ENCODE measurements at places on chromosomes 7 and 10.

- DNase-seq: no peak
These were observed 9.8 kb upstream of the MAPK8 start for GRCh38 chr10:48296576-48297098.

DNA sequence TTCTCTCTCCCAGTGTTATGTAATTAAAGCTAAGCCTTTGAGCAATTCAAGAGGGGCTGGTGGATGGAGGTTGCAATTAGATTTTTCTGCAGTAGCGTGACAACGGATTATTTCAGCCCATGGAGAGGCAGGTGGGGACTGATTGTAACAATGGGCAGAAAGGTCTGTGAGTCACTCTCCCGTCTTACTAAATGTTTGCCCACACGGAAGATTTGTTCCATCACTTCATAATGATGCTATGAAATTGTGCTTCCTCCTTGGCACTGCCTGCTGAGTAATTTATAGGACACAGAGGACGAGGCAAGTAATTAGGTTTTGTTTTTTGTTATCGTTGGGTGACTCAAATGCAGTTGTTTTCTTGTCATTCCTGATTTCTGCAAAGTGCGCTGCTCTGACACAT, 594.5 kb upstream of the DPP6 start:
- no peak for DNase-seq

- DNase-seq: peak; percentile 58
These were observed 29.3 kb downstream of the KCNH2 start for GRCh38 chr7:150948791-150949251.

- no peak for DNase-seq
These were observed 84.2 kb upstream of the IKZF1 start for GRCh38 chr7:50220273-50220672.

- DNase-seq: no peak
These were observed 9.2 kb upstream of the HNRNPF start for GRCh38 chr10:43417950-43418768.

DNA sequence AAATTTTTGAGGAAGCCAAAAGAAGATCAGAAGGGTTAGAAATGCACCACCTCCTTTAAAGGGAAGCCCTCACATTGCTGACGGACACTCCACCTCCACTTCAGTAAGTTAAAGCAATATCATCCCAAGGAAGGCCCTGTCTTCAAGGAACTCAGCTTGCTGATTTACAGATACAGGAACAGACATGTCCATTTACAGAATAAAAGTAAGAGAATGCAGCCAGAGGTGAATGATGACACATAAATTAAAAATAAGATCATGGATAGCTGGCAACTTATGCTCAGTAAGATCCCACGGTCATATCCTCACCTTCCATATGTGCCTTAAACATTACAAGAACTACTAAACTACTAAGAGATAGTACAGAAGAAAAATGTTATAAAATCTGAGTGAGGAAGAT, 20.4 kb downstream of the GRB10 start:
- DNase-seq: no peak

DNA sequence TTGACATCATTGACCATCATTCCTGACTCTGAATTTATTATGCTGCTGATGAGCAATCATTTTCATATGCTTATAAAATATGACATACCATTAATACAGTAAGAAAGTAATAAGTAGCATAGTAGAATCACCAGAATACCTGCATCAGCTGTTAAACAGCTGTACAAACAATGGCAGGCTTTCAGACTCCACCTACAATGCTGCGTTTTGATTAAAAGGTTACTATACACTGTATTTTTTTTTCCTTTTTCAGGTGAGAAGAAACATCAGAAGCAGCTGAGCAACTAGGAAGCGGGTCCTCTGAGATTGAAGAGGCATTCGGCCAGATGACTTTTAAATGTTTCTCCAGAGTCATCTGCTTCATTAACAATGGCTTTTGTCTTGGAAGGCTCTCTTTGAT, 7.1 kb downstream of the ASNS start:
- no peak for DNase-seq

DNA sequence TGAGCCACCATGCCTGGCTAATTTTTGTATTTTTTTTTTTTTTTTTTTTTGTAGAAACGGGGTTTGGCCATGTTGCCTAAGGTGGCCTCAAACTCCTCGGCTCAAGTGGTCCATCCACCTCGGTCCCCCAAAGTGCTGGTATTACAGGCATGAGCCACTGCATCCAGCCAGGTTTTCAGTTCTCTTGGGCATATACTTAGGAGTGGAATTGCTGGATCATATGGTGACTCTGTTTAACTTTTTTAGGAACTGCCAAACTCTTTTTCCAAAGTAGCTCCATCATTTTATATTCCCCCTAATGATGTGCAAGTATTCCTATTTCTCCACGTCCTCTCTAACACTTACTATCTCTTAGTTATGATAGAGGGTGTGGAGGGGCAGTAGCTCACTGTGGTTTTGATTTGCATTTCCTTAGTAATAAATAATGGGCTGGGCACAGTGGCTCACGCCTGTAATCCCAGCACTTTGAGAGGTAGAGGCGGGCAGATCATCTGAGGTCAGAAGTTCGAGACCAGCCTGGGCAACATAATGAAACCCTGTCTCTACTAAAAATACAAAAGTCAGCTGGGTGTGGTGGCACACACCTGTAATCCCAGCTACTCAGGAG, 41.6 kb downstream of the SUFU start:
- DNase-seq: no peak

DNA sequence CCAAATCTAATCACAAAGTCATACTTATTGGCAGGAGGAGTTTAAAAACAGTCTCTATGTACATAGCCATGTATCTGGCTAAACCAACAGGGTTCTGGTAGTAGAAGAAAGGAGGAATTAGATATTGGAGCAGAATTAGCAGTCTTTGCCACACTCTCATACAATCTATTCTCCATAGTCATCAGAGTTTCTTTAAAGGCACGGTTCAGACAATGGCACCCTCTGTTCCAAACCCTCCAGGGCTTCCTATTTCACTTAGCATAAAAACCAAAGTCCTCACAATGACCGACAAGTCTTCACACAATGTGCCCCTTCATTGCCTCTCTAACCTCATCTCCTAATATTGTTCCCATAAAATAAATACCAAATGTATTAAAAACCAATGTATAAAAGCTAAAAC, 12.7 kb downstream of the ZNF438 start:
- no peak for DNase-seq

DNA sequence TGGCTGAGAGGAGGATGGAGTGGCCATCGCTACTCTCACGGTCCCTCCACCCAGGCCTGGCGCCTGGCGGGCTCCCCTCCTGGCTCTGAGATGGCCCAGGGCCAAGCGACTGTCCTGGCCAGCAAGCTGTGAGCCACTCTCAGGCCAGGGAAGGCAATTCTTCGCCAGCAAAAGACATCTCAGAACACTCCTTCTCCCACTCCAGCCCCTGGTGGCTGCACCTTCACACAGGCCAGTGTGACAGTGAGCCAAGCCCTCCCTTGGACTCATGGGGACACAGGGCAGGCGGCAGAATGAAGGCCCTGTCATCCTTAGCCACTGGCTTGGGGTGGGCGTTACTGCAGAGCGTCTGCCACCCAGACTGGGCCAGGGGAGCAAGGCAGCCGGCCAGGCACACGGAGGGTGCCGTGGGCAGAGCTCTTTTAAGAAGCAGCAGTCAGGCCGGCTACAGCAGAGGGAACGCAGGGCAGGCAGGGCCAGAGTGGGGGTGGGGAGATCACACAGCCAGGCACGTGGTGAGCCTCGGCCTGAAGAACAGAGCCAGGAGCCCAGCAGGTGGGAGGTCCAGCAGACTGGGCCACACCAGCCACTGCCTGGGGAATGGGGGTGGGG, 14.4 kb downstream of the STK32C start:
- peak; percentile 92 for DNase-seq

DNA sequence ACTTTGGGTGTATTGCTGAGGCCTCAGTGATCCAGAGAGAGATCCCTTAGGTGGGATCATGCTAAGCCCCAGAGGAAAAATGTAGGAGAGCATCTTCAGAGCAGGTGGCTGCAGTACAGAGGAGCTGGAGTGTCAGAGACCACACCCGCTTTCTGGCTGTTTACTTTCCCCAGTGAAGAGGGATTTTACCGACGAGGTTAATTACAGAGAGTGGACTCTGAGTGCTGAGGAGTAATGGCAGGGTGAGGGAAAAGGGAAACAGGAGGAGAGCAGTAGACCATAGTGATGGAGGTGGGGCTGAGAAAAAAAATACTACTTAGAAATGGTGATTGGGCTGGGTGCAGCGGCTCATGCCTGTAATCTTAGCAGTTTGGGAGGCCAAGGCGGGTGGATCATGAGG, 43.3 kb upstream of the HBP1 start:
- no peak for DNase-seq

DNA sequence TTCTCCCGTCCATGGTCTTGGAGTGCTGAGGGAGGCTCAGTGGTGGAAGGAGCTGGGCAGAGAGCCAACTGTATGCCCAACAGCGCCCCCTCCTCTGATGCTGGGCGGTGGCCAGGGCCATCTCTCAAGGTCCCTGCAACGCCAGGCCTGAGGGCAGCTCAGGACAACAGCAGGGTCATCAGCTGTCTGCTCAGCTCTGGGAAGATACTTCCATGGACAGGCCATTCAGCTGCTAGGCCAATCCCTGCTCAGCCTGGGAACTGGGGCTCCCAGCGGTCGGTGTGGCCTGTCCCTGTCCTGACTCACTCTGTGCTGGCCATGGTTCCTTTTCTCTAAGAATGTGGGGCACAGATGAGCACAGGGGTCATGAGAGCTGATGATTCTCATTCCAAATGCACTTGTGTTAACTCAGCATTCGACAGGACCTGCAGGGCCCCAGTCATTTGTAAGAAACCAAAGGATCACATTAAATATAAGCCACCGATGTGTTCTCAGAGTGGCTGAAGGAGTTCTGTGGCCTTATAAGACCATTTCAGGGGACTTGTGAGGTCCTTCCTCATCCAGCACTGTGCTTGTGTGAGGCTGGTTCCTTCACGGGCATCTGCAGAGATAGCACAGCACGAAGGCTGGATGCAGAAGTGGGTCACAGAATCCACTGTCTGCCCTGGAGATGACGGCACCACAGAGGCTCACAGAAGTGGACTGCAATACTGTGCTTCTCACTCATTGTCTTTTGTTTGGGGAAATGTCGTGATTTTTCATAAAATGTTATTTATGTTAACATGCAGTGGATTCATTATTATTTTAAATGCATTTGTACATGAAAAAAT, 73.0 kb downstream of the ADCY1 start:
- peak; percentile 82 for DNase-seq

- DNase-seq: no peak
These were observed 96.9 kb downstream of the RTKN2 start for GRCh38 chr10:62171791-62172190.

DNA sequence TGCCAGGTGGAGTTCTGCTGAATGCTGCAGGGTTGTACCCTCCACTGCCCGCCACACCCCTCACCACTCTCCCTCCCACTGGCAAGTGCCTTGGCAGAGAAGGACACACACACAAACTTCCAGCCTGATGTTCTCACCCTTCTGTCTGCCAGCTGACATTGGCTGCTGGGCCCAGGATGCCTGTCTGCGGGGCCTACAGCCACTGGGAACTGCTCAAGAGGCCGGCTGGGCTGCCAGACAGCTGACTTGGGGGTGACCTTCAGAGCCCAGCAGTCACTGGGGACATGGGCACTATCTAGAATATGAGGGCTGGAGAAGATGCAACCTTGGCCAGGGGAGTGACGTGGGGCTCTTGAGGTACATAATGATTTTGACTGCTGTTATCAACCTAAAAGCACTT, 157.1 kb downstream of the SH3PXD2A start:
- DNase-seq: no peak

DNA sequence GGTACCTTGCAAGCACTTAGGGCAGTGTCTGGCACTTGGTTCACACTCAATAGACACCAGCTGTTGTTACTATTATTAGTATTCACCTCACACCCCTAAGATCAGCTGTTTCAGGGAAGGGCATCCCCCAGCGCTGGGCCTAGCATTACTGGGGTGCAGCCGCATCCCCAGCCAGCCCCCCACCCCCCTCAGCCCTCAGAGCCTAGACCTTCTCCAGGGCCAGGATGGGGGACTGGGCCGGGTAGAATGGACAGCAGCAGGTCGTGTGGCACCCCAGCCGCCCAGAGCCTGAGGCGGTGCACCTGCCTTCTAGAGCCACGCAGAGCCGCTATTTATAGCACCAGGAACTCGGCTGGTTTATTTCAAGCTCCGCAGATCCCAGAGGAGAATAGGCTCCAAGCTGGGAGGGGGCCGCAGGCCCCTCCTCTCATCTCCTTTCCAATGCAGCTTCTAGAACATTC, 60.5 kb downstream of the GTF2IRD1 start:
- peak; percentile 68 for DNase-seq

DNA sequence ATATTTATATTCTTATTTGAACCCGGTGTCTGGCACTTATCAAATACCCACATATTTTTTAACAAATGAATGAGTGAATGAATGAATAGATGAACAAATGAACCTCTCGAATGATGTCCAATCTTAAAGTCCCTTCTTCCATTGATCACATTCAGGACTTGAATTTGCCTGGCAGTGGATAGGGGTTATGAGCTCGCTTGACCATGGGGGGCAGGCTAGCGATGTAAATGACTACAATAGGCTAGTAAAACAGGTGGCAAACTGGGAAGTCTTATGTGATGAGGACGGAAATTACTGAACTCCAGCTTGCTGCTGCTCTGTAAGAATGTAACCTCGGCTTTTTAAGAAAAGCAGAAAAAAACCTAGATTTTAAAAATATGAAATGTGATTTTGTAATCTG, 247.7 kb upstream of the DKK1 start:
- DNase-seq: peak; percentile 24

DNA sequence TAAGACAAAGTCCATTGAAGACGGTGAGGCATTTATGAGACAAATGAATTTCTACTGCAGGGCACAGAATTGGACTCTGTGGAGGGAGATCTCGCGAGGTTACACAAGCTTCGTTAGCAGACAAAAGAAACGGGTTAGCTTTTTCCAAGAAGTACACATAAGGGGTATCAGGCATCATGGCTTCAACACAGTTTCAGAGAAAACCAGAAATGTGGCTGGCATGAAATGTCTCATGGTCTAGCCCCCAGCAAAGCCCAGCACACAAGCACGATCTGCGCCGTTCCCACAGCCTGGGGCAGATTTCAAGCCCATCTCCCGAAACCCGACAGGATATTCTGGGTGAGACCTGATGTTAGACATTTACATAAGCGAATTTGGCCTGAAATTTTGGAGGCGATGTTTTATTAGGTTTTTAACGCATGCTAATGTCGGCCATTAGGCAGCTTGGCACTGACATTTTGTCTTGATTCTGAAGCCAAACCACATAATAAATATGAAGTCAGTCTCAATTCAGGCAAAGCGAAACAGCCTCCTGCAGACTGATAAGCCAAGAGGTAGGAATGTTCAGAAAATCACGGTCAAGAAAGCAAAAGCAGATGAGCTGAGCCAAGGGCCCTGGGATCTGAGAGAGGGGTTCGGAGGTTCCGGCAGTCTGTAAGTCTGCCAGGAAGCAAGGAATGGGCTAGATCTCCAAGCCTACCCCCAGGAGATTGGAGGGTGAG, 240.5 kb downstream of the PRPF18 start:
- no peak for DNase-seq

GRCh38 chr10:72785409-72785808, 93.5 kb downstream of the MCU start:
- no peak for DNase-seq

DNA sequence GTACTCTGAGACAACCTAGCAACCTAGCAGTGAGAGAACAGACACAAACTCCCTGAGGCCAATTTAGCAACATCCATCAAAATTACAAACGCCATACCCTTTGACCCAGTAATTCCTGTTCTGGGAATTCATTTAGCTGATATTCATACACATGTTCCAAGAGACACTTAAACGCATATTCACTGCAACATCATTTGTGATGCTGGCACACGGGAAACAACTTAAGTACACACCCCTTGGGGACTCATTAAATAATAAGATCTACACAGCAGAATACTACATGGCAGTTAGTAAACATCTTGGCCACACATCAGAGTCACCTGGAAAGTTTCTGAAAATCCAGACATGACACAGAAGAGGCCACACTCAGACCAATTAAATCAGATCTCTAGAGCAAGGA, 17.6 kb downstream of the NUDCD3 start:
- no peak for DNase-seq
